CD14-positive monocyte (primary cell): ENCODE measurements at places on chromosomes 11 and 22. TPM values are rescaled to one million over a fixed set of nuclear protein-coding genes. Genes with fewer than 3 reads are reported as not detected.

The SLC15A3 gene
- 35.0 TPM for polyA plus RNA-seq

The OR52H1 gene
- polyA plus RNA-seq = not detected

The NPTXR gene
- not detected for polyA plus RNA-seq

The PRRG4 gene
- polyA plus RNA-seq = 8.7 TPM

The NLRP14 gene
- polyA plus RNA-seq = not detected

The RAB39A gene
- 1.9 TPM for polyA plus RNA-seq

The XNDC1N gene
- polyA plus RNA-seq = 0.99 TPM

The GPR83 gene
- 0.07 TPM in 1 of 2 replicates, not detected in the other for polyA plus RNA-seq

The SLCO2B1 gene
- polyA plus RNA-seq = not detected

The ACRV1 gene
- not detected for polyA plus RNA-seq

The RIMBP3C gene
- polyA plus RNA-seq = 0.08 TPM

The OR5B21 gene
- polyA plus RNA-seq = 0.12 TPM in 1 of 2 replicates, not detected in the other

The TYR gene
- polyA plus RNA-seq = not detected

The IL18 gene
- 16.2 TPM for polyA plus RNA-seq

The CCDC87 gene
- not detected in 2 replicates for polyA plus RNA-seq

The KDM4D gene
- 0.16 TPM for polyA plus RNA-seq

The DGCR6 gene
- 4.2 and 5.1 TPM in 2 replicates for polyA plus RNA-seq

The CPSF7 gene
- polyA plus RNA-seq = 20.1 TPM

The GAL3ST3 gene
- polyA plus RNA-seq = not detected

The F2 gene
- not detected for polyA plus RNA-seq

The NAGA gene
- 123 and 166 TPM in 2 replicates for polyA plus RNA-seq

The UBE2L3 gene
- polyA plus RNA-seq = 88.9 TPM

The OR56A1 gene
- not detected for polyA plus RNA-seq

The SLC17A6 gene
- polyA plus RNA-seq = not detected

The SULT4A1 gene
- not detected for polyA plus RNA-seq

The LRRC10B gene
- polyA plus RNA-seq = not detected in 2 replicates

The SPTBN2 gene
- polyA plus RNA-seq = not detected in 2 replicates

The LDHAL6A gene
- polyA plus RNA-seq = not detected

The OLFML1 gene
- polyA plus RNA-seq = not detected in 2 replicates

The CDC42BPG gene
- not detected for polyA plus RNA-seq

The ELF5 gene
- 0.27 and 0.36 TPM in 2 replicates for polyA plus RNA-seq

The RAB36 gene
- 0.37 TPM for polyA plus RNA-seq

The MMP1 gene
- polyA plus RNA-seq = not detected in 2 replicates

The DEUP1 gene
- polyA plus RNA-seq = not detected

The DTX4 gene
- polyA plus RNA-seq = 0.95 and 0.96 TPM in 2 replicates

The TRIM64 gene
- not detected for polyA plus RNA-seq

The TBRG1 gene
- polyA plus RNA-seq = 43.5 TPM

The GRIK4 gene
- not detected for polyA plus RNA-seq

The GSTT2 gene
- polyA plus RNA-seq = not detected

The OR5AP2 gene
- polyA plus RNA-seq = not detected

The OR5A1 gene
- polyA plus RNA-seq = not detected

The HSCB gene
- 10.3 TPM for polyA plus RNA-seq

The OR52N4 gene
- polyA plus RNA-seq = 0.31 TPM in 1 of 2 replicates, not detected in the other

The SLC22A12 gene
- not detected in 2 replicates for polyA plus RNA-seq

The MTMR2 gene
- polyA plus RNA-seq = 1.0 and 1.9 TPM in 2 replicates

The TUBA8 gene
- polyA plus RNA-seq = 2.1 and 2.7 TPM in 2 replicates

The GALNT18 gene
- polyA plus RNA-seq = not detected in 2 replicates

The PLEKHA7 gene
- 0.22 TPM for polyA plus RNA-seq

The OR4D10 gene
- polyA plus RNA-seq = not detected in 2 replicates
